Stimulated activated CD8-positive, alpha-beta memory T cell treated with anti-CD3 and anti-CD28 coated beads, Interleukin-2, amount 100 ng/mL, for 1 hour (primary cell): ENCODE measurements at places on chromosomes 13 and 19.

- DNase-seq: no peak
Measured at GRCh38 chr13:27704681-27705080, 83.0 kb downstream of the POLR1D start.

DNA sequence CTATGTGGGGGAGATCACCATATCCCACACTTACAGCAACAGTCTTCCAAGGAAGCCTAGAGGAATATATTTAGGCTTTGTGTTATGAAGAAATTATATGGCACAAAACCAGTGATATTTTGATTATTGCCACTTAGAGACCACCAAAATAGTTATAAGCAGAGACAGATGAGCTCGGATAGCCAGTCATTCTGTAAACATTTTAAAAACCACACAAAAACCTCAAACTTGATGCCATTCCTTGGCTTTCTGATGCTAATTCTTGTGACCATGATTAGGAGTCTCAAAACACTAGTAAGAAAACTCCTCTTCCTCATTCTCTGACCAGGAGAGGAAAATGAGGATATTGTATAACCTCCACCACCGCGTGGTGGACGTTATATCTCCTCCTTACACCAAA is 496.4 kb downstream of the FOXO1 start:
- DNase-seq: no peak

DNA sequence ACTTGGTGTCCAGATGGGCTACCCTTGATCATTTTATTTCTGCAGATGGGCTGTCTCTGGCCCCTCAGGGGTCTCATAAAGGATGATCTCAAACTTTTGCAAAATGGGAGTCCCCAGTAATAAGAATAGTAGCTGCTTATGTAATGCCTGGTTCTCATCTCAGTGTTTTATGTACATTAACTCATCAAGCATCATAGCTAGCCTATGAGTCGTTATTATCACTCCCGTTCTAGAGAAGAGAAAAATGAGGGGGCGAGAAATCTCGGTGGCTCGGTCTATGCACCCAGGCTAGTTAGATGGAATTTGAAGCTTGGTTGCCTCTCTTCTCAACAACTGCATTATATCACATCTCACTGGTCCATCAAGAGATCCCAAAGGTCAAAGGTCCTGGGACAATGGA is 3.4 kb downstream of the CACNG6 start:
- no peak for DNase-seq

DNA sequence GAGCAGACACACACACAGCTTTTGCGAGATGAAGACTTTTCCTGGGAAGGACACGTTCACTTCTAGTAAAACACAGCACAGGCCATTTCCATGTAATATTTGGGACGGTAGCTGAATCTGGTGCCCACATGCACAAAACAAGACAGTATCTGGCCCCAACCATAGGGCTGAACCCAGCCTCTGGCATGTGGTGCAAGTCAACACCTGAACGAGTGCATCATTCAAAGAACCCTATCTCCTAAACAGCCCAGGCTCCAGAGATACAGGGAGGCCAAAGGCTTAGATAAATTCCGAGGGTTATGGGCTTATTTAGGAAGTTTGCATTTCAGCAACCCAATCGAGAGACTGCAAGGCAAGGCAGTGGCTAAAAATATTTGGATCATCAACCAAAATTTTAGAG is 2.7 kb upstream of the TFDP1 start:
- no peak for DNase-seq

DNA sequence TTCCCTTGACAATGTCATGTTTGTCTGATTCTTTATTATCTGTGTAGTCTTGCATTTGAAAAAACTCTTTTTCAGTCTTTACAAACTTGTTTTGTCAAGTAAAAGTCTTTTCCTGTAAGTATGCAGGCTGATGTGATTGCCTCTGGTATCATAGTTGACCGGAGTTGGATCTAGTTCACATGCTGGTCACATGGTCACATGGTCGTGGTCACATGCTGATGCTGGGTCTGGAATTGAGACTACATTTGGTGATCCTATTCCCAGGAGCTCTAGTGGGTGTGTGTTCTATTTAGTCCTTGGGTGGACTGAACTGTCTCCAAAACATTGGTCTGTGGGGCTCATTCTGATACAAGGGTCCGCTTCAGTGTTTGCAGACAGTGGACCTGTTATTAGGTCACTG is 1798.8 kb upstream of the PRR20A start:
- DNase-seq: no peak

DNA sequence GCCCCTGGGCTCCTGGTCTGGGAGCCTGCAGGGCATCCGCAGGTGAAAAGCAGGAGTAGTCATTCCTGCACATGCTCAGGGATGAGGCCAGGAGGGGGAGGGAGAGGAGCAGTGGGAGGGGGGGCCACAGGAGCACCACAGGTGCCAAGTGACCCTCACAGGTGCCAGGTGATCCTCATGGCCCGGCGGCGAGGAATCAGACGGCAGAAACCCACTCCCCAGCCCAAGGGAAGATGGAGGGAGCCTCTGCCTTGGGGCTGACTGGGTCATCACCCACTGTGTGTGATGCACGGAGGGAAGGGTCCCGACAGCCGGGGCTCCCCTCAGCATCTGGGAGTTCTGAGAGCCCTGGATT is 27.4 kb downstream of the SH3GL1 start:
- DNase-seq: no peak
